ENCODE measurements at places on chromosomes 2 and 18. TPM values are rescaled to one million over a fixed set of nuclear protein-coding genes. Genes with fewer than 3 reads are reported as not detected.
A peak's percentile ranks its signal among the peaks of the same experiment; 100 is the strongest.

DNA sequence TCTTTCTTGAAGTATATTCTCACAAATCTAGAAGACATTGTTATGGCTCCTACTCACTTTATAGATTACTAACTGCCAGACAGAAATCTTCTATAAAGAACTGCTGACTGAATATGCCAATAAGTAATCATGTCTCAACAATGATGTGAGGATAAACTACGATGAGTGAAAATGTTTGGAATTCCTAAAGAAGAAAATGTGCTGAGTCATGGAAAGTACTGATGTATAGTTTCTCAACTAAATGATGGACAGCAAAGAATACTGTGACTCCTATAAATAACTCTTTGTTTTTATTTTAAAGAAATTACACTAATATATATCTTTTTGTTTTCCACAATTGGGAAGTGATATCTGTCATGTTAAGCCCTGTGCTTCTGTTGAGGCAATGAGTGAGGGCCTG, 232.9 kb downstream of the LNPK start:
- DNase-seq: no peak

GRCh38 chr2:127626917-127627739, 18.8 kb upstream of the GPR17 start:
- DNase-seq: no peak

GRCh38 chr2:234564699-234565098, 67.8 kb upstream of the ARL4C start:
- DNase-seq: peak; percentile 60

DNA sequence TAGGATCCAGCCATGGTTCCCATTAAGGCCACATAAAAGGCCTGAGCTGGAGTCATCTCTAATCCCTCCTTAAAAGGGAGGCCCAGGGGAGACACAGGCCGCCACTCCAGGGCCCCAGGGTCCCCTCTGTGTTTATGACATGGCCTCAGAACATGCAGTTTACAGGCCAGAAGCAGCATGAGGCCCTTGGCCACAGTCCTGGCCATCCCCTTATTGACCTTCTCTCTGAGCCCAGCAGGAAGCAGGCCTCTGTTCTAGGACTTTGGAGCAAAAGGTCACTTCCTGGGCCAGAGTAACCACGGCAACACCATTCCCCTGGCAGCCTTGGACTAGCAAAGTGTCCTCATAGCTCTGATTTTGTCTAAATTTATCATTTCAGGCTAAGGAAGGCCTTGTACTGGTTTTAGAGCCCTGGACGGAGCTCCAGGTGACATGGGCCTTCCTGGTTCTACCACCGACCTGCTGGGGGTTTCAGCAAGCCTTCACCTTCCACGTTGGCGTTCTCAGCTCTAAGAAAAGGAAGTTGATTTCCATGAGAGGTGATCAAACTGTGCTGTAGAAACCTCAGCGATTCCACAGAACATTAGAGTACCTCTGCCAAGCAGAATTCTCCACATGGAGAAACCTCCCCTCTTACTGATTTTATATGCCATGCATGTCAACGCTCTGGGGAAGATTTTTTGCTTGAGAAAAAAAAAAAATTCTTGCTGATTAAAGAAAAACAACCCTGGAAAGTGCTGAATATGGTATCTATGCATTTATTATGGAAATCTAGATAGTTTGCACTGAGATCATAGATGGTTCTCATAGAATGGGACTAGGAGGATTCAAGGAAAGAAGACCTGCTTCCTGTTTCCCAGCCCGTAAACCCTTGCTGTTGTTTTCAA, 53.7 kb downstream of the HS1BP3 start:
- DNase-seq: peak; percentile 70

CRYBA2 gene
- total RNA-seq: not detected

PER2 gene
- 1.4 TPM for total RNA-seq

DNA sequence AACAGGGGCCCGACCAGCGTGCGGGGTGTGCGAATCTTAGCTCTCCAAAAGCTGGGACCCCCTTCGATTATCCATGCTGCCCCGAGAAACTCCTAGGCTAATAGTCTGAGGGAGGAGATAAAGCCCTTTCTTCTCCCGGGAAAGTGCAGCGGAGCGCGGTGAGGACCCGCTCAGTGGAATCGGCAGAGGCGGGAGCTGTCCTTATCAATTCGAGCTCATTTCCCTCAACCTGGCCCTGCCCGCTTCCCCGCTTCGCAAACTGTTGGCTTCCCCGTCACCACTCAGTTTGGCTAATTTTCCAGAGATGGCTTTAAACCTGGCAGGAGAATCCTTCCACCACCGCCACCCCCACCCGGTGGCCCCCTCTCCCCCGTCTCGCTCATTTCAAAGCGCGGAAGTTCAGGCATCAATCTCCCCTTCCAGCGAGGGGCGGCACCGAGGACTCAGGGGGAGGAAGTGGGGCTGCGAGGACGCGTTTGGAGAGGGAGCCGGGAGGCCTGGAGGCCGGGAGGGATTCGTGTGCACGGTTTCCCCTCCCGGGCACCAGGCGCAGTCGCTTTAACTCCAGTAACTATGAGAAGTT, 1.6 kb downstream of the KLHL14 start:
- no peak for DNase-seq

GRCh38 chr2:136905779-136906178, 140.4 kb downstream of the THSD7B start:
- no peak for DNase-seq

FAM228A gene
- total RNA-seq: not detected

- DNase-seq: no peak
These were observed 10.2 kb downstream of the NFATC1 start for GRCh38 chr18:79405781-79406575.

DNA sequence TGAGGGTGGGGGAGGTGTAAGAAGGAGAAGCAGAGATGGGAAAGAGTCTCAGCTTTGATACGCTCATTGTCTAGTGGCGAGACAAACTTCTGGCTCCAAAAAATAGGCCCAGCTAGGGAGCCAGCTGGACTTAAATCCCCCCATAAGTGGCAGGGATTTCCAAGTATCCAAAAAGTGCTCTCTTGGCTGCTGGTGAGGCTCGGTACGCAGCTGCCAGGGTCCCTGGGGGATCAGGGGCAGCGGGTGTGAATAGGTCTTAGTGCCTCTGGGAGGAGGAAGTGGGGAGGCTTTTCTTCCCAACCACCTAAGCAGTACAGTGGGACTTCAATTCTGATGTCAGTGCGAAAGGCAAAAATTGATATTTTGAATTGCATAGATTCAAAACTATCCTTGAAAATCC, 73.5 kb downstream of the ALK start:
- no peak for DNase-seq
